AG08395 (cell line): ENCODE measurements at places on chromosomes 6 and 20.

GRCh38 chr6:151067684-151068596, 171.8 kb upstream of the AKAP12 start:
- DNase-seq, result peak; percentile 79

GRCh38 chr6:87670707-87671106, 31.3 kb downstream of the AKIRIN2 start:
- no peak for DNase-seq

GRCh38 chr6:132929141-132929540, 114.8 kb downstream of the RPS12 start:
- DNase-seq, result no peak

- DNase-seq, result no peak
These were observed 8.2 kb upstream of the NTSR1 start for GRCh38 chr20:62700261-62700930.

- DNase-seq, result no peak
These were observed 80.6 kb downstream of the IRAK1BP1 start for GRCh38 chr6:78947962-78948361.

GRCh38 chr6:1445650-1446330, 56.4 kb downstream of the FOXF2 start:
- no peak for DNase-seq

GRCh38 chr6:85390105-85390728, 59.7 kb upstream of the NT5E start:
- DNase-seq, result peak; percentile 31

DNA sequence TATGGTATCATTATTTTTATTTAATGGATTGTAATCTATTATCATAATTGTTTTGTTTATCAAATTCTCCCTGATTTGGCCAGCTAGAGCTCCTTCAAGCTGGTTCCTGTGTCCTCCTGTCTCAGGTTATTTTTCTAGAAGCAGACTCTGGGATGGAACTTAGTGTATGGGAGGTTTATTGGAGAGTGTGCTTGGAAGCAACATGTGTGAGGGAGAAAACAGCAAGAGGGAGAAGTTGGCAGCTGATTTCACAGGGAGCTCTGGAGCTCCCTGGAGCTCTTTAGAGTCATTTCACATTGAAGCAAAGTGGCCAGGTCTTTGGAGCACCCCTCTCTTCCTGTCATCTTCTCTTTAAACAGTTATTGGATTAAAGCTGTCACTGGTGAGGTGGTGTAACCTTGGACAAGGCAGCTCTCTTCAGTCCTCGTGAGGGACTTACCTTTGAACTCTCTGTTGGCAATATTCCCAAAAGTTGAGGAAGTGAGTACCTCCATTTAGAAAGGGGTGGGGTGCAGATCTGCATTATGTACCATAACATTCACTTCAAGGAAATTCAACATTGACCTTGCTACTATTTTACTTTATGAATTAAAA, 103.6 kb downstream of the PHF3 start:
- no peak for DNase-seq

DNA sequence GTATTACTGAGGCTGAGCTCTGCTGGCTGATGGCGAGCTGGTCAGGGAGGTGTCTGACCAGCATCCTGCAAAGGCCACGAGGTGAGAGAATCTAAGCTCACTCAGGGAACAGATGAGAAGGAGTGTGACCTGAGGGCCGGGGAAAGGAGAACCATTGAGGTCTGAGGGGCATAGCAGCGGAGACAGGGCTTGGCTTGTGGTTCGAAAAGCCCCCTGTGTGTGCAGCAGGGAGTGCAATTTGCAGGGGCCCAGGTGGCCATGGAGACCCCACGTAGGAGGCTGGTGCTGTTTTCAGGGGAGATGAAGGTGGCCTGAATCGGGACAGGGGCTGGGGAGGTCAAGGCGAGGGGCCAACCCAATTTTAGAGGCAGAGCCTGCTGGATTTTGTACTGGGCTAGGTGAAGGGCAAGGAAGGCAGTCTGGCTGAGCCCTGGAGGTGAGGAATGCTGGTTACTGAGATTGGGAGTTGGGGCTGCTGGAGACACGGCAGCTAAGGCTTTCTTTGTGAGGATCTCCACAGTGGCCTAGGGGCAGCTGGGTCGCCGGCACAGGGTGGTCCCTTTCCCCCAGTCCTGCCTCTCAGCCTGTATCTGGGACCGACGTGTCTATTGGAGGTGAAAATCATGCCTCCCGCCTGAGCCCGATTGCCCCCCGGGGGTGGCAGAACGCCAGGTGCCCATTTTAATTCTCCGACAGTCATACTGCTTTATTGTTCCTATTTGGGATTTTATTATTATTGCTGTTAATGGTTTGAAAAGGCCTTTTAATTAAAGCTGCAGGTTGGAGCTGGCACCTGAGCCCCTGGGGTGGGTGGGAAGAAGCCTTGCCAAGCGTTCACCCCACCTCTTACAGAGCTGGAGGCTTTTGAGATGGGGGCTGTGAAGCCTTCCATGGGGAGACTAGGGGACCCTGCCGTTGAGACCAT, 28.4 kb downstream of the DLGAP4 start:
- DNase-seq, result no peak
